ENCODE measurements at places on chromosomes 7 and 10.

DNA sequence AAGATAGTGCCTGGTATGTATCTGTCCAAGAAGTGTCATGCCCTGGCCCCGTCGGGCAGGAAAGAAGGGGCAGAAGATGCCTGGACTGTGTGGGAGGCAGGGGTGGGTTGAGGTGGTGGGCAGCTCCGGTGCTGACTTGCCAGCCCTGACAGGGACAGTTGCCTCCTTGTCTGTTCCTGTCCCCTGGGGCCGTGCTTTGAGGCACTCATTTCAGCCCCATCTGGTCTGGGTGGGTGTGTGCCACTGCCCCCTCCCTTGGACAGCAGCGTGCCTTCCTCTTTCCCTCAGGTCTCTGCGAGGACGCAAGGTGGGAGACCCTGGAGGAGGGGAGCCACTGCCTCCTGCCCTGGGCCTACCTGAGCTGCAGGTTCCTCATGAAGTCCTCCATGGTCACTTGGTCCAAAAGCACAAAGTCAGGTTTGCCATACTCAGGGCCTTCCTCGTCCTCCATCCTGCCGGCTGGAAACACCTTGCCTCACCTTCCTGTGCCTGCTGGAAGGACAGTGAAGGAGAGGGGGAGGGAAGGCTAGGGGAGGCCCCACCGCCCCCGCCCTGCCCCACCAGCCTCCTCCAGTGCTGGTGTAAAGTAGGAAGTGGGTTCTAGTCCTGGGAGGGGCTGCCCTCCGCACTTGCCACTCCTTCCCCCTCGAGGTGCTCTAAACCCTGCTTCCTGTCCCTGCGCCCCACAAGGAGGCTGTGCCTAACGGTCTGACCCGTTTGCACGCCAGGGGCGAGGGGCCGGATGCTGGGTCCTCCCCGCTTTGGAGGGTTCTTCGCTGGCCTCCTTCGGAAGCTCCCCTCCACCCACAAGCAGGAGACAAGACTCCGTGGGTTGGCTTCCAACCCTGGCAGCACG lies at the start of gene MYO1G:
MYO1G (minus strand) TSS at position 505 of the 856 bp plus-strand sequence; CDS start at position 451, 54 bp downstream.
- no peak for DNase-seq

DNA sequence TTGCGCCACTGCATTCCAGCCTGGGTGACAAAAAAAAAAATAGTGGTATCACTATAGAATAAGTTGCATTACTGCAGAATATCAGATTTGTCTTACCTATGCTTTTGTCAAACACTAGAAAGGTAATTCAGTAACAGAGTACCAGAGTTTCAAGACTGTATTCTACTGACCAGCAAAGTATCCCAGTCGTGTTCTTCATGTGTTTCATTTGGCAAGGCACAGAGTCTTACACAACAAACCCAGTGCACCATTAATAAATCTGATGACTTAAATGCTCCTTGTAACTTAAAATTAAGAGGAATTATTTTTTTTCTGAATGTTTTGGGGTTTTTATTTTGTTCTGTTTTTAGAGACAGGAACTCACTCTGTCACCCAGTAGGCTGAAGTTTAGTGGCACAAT lies 34.4 kb upstream of the PBLD start:
- DNase-seq: no peak

DNA sequence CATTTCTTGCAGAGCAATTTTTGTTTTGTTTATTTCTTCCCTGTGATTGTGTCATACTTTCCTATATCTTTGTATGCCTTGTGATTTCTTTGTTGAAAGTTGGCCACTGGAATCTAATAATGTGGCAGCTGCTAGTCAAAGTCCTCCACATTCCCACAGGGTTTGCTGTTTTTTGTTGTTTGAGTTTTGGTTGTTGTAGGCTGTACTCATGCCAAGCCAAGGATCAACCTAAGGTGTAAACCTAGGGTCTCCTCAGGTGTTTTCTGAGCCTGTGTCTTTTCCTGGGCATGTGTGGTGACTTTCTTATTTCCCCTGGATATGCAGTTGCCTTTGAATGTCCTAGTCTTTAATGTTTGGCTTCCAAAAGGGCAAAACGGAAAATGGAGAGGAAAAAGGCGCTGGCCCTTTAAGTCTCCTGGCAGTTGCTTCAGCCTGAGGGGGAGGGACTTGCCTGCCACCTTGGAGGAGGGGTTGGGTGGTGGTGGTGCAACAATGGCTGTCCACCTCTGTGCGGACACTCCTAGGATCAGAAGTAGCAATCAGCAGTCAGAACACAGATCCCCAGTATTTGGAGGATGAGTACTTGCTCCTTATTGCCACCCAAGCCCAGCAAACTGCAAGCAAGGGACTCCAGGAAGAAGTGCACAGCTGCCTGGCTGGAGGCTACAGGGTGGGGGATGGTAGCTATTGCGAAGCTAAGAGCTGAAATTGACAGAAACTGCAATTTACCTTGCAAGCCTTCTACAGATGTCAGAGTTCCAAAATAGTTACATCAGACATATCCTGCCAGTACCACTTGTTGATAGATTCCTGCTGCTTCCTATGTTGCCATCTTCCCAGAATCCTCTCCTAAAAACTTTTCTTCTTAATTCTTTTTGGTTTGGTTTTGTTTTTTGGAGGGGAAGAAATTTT lies 5.6 kb upstream of the ZNF518A start:
- peak; percentile 67 for DNase-seq

GRCh38 chr10:4653160-4653559 lies 172.8 kb upstream of the AKR1E2 start:
- DNase-seq: no peak

- DNase-seq: no peak
Measured at GRCh38 chr7:15866753-15867152, 180.3 kb upstream of the MEOX2 start.

GRCh38 chr10:78721231-78721630 lies 347.5 kb upstream of the ZMIZ1 start:
- DNase-seq: no peak

- DNase-seq: no peak
Measured at GRCh38 chr10:55369670-55370420, 568.8 kb upstream of the PCDH15 start.

- DNase-seq: peak; percentile 37
Measured at GRCh38 chr7:130758429-130759056, 24.5 kb upstream of the KLF14 start.

GRCh38 chr7:155408651-155409586 lies 49.0 kb upstream of the EN2 start:
- DNase-seq: no peak

GRCh38 chr7:137967143-137968018 lies 34.5 kb downstream of the CREB3L2 start:
- DNase-seq: no peak

DNA sequence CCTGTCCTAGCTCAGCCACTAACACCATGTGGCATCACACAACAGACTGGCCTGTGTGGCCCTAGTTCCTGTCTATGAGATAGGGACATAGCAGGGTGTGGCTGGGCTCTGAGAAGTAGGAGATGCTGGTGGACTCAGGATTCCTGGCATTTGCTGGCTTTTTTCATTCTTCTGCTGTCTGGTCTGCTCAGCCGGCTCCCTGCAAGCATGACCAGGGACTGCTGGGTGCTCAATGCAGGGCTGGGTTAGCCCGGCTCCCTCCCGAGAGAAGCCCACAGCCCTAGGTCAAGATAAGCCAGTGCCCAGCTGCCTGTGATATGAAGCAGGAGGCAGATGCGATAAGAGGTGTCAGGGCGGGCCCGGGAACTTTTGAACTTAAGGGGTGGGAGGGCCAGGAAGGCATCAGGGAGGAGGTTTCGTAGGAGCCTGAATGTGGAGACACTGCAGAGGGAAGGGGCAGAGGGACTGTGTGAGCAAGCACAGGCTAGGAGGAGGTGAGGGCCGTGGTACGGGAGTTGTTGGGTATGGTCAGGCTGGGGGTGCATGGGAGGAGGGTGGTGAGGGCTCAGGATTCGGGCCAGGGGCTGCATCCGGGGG lies 3.5 kb downstream of the AQP1 start:
- no peak for DNase-seq

DNA sequence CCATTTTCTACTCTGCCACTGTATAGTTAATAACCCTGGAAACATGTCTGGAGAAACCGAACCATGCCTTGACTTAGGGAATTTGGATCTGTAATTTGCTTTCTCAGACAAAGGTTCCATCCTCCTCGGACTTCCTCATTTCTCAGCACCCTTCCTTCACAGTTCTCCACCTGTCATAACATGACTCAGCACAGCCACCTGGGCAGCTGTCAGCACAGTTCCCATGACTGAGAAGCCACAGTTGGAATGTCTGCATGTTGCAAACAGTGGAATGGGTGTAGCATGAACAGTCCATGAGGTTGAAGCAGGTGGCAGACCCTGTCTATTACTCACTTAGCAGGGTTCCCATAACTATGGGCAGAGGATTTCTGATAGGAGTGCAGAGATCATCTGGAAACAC lies 634 bp upstream of the OR9A4 start:
- no peak for DNase-seq

GRCh38 chr7:41375582-41375981 lies 327.3 kb downstream of the INHBA start:
- DNase-seq: no peak

DNA sequence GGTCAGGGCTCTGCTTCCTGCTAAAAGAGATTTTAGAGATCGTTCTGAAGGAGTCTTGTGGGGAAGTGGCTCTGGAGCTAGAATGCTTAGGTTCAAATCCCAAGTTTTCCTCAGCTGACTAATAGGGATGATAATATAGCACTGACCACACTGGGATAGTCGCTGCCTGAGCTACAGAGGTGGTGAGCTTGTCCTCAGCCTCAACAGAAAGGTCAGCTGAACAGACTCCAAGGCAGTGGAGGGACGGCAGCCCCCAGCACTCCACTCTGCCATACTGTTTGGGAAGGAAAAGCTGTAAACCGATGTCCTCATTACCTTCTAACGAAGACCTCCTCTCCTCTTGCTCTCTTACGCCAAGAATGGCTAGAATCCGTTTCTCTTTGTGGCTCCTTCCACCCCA lies 36.2 kb downstream of the KAT6B start:
- no peak for DNase-seq

- DNase-seq: no peak
Measured at GRCh38 chr10:21668831-21669230, 134.8 kb downstream of the MLLT10 start.

GRCh38 chr10:91689731-91690168 lies 56.9 kb upstream of the PPP1R3C start:
- DNase-seq: no peak

DNA sequence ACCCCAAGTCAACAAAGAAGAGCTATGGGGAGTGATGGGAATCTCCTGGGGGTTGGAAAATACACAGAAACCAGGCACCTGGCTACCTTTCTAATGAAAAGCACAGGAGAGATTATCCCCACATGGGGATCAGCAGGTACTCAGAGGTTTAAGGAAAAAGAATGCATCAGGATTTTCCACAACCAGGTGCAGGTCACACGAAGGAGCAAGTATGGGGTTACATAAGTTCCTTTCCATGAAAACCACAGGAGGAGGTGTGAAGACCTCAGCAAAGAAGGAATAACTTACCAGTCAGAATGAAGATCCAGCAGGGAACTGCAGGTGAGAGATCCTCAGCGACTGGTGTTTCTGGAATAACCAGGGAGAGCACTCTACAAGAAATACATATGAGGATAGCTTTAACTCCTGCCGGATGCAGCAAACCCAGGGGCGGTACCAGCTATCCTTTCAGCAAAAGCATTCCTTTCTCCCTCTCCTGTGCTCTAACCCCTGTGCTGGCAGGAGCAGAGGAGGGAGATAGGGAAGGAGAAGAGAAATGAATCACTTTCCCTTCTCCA lies 116.7 kb upstream of the TMEM106B start:
- DNase-seq: no peak

DNA sequence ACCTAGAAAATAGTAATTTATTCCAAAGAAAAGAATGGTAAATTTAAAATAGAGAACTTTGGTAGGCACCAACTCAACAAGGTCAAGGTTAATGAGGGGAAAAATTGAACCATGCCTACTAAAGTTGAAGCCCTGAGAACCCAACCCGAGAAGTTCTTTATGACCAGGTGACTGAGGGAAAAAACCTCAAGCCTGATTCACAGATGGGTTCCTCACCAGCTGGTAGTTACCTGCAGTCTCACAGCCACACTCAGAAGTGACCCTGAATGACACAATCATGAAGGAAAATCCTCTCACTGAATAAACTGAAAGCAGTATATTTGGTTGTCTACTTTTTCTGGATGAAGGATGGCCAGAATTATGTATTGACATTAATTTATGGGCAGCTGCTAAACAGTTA lies 7.0 kb downstream of the C10orf67 start:
- DNase-seq: no peak

DNA sequence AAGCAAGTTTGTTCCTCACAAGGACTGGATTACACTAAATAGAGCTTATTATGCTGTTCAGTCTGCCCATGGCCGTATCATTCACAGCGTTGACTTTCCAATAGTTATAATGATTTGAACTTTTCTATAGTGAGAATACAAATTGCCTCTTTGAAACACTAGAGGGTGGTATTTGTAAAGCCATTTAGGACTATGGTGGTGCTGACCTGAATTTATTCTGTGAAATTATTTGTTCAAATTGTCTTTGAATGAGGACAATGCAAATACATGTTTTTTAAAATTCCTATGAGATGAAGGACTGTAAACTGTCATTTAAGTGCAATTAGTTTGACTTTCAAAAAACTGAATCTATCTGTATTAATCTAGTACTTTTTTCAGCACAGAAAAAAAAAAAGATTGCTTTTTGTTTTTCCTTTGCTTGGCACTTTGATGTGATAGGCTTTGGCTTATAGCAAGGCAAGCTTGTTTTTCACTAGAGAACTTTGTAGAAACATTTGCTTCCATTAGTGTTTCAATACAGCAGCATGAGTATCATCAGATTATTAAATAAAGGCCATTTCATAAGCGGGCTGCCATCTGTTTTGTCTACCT lies 122.7 kb upstream of the TMEM229A start:
- peak; percentile 15 for DNase-seq

DNA sequence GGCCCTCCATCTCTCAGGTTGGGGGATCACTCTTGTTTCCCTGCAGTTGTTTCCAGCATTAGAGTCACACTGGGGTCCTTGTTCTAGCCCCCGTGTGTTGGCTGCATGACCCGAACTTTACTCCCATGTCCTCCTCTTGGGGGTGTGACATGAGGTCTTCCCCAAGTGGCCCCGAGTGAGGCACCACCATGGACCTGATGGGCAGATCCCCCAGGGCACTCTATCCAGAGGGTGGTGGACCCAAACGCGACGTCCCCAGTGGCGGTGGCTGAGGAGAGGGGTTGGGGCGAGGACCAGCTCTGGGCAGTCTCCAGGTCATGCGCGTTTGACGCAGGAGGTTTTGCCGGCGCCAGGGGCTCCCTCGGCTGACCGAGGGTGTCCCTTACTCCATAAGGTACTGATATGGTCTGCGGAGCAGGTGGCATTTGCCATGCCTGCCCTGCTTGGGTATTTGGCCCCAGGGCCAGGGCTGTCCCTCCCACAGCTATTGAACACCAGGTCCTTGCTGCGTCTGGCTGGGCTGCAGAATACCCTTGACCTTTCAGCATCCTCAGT lies 131.9 kb downstream of the LHPP start:
- DNase-seq: no peak

DNA sequence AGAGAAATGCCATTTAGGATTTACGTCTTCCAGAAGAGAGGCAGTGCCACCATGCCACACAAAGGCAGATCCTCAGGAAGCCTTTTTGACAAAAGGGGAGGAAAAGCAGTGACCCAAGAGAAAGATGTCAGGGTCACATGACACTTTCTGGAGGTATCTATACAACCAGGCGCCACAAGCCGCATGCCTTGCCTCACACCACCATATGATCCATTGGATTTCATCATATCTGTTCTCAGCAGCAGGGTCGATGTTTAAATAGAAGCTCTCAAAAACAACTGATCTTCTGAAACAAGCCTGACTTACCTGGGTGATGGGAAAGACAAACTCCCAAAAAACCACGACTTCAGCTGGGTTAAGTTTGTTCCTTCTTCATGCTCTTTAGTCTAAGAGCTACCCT lies 52.5 kb upstream of the UNC5B start:
- DNase-seq: no peak

Measured in HCT116 (cell line).